Esophagus (tissue), 2 donors: ENCODE measurements at places on chromosomes 7 and 10. TPM values are rescaled to one million over a fixed set of nuclear protein-coding genes. Genes with fewer than 3 reads are reported as not detected.

CCDC172 gene
- polyA plus RNA-seq = not detected

TMEM225B gene
- polyA plus RNA-seq = 0.66 TPM

ARMC3 gene
- not detected for polyA plus RNA-seq

OR2A5 gene
- not detected for polyA plus RNA-seq

PWWP2B gene
- 33.4 TPM for polyA plus RNA-seq

FXYD4 gene
- not detected for polyA plus RNA-seq

CCL24 gene
- polyA plus RNA-seq = not detected

ZNF727 gene
- 0.29 TPM for polyA plus RNA-seq

MYH16 gene
- polyA plus RNA-seq = not detected
